ENCODE measurements at places on chromosomes 16 and 17.

DNA sequence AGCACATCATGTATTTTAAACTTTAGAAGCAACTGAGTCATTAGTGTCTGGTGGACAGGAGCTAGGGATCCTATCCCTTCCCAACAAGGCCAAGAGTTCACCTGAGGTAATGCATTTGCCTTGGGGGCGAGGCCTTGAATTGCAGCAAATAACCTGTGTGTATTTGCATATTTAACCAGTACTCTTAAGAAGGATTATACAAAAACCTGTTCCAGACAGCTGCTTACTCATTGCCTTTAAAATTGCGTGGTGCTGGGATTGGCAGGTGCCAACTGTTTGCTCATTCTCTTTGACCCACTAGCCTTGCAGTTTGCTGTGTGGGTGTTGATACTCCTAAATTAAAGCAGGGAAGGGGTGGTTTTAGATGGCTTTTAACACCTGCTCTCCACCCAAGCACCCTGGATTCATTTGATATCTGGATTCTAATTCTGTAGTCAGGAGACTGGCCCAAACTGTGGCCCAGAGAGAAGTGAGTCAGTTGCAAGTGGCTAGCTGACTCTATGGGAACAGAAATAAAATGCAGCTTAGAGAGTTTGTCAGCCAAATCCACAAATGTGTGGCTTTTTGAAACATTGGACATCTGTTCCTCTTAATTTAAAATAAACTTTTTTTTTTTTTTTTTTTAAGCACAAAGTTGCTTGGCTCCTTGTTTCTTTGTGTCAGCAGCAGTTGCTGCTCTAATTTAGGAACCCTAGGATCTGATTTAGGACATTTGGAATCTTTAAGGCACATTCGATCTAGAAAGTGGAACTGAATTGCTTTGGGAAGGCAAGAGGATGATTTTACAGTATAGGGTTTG is 46.9 kb downstream of the TUBD1 start:
- no peak for DNase-seq

GRCh38 chr17:74619077-74619673 is 4.4 kb downstream of the CD300E start:
- no peak for DNase-seq

DNA sequence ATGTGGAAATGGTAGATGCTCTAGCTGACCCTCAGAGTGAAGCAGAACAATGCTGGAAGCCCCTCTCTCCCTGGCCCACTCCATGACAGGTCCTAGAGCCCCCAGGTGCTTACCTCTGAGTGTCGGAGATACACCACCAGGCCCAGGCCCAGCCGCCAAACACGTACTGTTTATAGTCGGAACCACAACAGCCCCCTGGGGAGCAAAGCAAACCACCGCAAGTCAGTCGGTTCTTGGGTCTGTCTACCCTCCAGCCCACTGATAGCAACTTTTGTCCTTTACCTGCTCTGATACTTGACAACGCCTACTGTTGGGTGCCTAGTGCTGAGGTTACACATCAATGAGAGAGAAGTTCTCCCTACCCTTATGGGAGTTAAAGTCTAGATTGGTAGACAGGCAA is 8.7 kb downstream of the FLOT2 start:
- no peak for DNase-seq

- DNase-seq = no peak
Measured at GRCh38 chr17:83152227-83152744, 72.9 kb downstream of the METRNL start.

DNA sequence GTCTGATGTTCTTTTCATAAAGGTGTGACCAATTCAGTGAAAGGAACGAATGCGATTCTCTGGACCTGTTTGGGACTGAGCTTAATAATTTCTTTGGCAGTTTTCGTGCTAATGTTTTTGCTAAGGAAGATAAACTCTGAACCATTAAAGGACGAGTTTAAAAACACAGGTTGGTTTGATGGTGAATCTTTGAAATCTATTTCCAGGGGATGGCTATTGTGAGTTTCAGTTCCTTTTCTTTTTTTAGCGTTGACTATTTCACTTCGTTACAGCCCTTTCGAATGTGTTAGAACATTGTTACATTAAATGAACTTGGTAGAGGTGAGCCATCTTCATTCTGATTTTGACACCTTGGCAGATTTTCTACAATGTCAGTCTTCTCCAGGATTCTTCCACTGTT is 1.2 kb downstream of the TNFRSF17 start:
- no peak for DNase-seq

DNA sequence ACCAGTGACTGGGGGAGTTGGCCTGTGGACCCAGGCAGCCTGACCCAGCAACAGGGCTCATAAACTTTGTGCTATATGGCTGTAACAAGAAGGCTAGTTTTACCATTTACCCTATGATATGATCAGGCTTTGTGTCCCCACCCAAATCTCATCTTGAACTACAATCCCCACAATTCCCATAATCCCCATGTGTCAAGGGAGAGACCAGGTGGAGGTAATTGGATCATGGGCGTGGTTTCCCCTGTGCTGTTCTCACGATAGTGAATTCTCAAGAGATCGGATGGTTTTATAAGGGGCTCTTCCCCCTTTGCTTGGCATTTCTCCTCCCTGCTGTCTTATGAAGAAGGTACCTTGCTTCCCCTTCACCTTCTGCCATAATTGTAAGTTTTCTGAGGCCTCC is 111.2 kb upstream of the NLRP1 start:
- DNase-seq = no peak

DNA sequence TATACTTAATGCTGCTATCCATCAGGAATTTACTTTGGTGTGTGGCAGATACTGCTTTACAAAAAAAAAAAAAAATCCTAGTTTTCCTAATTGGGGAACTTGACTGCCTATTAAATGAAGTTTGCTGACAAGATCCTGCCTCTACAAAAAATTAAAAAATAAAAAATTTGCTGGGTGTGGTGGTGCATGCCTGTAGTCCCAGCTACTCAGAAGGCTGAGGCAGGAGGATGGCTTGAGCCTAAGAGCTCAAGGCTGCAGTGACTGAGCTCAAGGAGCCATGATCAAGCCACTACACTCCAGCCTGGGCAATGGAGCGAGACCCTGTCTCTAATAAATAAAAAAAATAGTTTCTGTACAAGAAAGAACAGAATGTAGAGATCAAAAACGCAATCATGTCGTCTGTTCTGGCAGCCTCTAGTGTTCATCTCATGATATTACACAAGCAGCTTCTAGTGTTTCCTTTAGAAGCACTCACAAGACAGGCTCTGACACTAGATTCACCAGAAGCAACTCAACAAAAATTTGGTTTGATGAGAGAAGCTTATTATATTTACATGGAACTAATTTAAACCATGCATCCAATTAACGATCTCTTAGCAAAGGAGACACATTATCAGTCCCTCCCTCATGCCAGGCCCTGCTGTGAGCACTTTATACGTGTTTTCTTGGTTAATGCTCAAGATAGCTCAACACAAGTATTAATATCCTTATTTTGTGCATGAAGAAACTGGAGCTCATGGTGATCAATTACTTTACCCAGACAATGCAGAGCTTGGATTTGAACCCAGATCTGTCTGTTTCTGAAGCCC is 6.8 kb upstream of the KRTAP17-1 start:
- no peak for DNase-seq

DNA sequence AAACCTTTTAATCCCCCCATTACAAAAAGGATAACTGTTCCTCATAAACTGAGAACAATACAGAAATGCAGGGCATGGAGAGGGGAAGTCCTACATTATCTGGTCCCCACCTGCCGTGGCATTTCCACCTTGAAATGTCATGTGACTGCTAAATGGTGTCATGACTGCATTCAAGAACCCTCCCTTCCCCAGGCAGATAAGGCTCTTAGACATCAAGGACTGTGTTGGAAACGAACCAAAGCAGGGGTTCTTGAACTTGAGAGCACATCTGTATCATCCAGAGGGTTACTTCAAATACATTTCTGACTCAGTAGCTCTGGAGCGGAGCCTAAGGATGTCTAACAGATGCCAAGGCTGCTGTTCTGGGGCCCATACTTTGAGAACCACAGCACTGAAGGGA is 18.4 kb downstream of the CMTM3 start:
- DNase-seq = no peak

GRCh38 chr17:63274146-63274545 is 172.0 kb downstream of the CYB561 start:
- DNase-seq = no peak

- DNase-seq = no peak
Measured at GRCh38 chr17:62032480-62032879, 32.6 kb downstream of the MED13 start.

DNA sequence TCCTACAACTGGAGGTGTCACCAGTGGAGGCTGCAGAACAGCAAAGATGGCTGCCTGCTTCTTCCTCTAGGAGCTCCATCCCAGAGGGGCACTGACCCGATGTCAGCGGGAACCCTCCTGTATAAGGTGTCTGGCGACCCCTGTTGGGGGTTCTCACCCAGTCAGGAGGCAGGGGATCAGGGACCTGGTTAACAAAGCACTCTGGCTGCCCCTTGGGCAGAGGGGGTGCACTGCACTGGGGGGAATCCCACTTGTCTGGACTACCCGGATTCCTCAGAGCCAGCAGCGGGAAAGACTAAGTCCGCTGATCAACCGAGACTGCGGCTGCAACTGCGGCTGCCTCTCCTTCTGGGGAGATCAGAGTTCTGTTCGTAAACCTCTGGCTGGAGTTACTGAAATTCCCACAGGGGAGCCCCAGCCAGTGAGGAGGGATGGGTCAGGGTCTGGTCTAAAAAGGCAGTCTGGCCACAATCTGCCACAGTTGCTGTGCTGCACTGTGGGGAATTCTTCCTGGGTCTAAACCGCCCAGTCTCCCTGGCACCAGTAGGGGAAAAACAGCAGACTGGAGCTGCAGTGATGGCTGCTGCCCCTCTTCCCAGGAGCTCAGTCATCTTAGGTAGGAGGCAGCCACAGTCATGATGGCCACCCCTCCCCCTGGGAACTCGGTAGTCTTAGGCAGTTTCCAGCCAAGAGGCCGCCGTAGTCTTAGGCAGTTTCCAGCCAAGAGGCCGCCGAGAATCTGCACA is 213.4 kb downstream of the CYB561 start:
- no peak for DNase-seq

DNA sequence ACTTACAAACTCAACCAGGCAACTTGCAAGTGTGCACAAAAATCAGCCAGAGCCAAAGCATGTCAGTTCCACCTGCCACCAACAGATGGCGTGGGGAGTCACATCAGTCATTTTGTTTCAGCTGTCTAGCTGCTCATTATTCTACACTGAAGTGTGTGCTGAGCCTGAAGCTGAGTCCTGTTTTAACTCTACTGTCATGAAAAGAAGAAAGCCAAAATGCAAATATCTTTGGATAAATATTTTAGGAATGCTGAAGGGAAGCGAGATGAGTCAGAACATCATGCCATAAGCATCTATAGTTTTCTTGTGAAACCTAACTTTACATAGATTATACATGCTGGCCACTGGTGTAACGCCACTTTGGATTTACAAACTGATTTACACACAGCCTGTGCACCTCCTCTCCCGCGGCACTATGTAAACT is 172.6 kb downstream of the CDK5R1 start:
- DNase-seq = peak; percentile 58

DNA sequence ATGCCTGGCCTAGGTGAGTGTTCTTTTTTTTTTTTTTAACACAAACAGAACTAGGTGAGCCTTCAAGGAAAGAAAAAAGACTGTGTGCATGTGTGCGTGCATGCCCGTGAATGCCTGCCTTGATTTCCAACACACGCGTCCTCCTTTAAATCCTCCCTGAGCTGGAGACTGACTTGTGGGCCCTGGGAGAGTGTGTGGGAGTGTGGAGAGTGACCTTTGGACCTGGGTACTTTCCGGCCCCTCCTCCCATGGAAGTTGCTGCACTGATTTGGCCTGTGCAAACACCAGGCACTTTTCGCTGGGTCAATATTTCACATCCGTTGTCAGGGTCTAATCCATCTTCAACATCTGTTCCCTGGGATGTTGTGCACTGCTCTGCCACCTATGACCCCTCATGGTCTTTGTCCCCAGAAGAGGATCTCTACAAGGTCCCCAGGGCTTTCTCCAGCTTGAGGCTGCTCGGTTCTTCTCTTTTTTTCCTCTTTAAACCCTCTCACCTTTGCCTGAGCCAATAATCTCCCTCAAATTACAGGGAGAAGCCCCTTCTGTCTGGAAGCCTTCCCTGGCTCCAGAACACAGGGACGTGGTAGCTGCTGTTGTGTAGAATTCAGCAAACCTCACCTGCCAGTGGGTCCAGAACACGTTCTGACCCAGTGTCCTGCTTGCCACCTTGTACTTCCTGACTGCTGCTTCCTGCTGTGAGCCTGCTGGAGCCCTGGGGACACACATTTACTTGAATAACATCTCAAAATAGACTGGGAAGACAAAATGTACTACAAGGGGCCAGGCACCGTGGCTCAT is 20.8 kb upstream of the ATP5MC1 start:
- DNase-seq = no peak

DNA sequence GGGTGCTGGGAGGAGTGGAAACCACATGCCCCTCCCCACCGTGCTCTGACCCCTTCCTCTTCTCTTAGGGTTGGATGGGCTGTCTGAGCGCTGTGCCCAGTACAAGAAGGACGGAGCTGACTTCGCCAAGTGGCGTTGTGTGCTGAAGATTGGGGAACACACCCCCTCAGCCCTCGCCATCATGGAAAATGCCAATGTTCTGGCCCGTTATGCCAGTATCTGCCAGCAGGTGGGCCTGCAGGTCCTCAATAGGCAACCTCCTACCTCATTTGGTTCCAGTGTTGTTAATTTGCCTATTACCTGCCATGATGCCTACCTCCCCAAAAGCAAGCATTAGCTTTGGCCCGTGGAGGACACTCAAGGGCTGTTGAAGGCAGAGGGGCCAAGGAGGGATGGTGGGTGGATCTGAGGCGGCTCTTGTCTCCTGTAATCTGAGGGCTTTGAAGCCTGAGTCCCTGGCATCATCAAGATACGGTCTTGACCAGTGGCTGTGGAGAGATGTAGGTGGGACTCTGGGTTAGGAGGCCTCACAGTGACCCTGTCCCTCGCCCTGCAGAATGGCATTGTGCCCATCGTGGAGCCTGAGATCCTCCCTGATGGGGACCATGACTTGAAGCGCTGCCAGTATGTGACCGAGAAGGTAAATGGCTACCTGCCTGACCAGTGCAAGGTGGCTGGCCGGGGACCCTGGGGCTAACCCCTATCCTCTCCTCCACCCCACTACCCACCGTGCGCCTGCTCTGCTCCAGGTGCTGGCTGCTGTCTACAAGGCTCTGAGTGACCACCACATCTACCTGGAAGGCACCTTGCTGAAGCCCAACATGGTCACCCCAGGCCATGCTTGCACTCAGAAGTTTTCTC is 3.4 kb downstream of the ALDOA start:
- DNase-seq = no peak

- no peak for DNase-seq
Measured at GRCh38 chr16:75333721-75334163, 82.3 kb upstream of the BCAR1 start.

DNA sequence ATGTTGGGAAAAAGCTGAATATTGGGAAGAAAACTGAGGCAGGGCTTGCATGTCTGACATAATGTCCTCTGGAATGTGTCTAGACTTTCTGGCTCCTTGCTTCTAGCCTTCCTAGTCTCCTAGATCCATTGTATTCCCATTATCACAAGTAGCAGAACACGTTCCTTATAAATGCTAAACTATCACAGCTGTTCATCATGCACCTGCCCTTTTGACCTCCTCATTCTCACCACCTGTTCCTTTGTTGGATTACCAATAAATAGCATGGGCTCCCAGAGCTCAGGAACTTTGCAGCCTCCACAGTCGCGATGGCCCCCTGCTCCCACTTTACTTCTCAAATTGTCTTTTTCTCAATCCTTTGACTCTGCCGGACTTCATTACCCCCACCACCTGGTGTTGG is 49.7 kb downstream of the ACSM1 start:
- no peak for DNase-seq

- no peak for DNase-seq
Measured at GRCh38 chr17:81271226-81271625, 23.9 kb downstream of the SLC38A10 start.

GRCh38 chr17:61201211-61201610 is 198.4 kb upstream of the TBX2 start:
- no peak for DNase-seq
